ENCODE measurements at places on chromosomes 7 and 10. TPM values are rescaled to one million over a fixed set of nuclear protein-coding genes. Genes with fewer than 3 reads are reported as not detected.

The ADARB2 gene
- 0.41 TPM for polyA plus RNA-seq

DNA sequence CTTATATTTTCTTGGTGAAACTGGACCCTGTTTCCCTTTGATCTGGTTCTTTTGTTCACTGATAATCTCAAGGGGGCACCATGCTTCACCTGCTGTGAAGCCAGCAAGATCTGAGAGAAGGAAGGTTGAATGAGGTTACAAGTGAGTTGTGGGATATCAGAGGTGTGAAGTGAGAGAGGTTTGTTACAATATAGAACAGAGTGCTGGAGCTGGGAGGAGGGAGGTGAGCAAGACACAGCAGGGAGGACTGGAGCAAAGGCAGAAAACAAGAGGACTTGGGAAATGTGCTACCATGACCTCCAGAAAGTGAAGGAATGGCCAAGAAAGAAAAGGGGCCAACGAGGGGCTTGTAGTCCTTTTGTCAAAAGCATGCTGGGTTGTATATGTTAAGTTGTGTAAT is 156.6 kb downstream of the LRMDA start:
- no peak for DNase-seq

DNA sequence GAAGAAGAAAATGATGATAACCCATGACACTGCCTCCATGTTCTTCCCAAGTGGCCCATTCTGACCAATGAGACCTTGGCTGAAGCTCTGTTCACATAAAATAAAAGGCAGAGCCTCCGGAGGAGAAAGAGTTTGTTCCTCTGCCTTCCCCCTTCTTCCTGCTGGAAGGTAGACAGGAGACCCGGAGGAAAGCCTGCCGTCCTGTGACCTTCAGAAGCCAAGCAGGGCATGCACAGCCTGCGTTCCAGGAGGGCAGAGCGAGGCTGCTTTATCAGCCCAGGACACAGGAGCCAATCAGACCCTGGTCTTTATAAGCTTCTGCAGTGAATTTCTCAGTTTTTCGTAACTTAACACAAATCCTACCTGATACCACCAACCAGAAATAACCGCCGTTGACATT is 8.6 kb upstream of the GRID1 start:
- DNase-seq, result no peak

DNA sequence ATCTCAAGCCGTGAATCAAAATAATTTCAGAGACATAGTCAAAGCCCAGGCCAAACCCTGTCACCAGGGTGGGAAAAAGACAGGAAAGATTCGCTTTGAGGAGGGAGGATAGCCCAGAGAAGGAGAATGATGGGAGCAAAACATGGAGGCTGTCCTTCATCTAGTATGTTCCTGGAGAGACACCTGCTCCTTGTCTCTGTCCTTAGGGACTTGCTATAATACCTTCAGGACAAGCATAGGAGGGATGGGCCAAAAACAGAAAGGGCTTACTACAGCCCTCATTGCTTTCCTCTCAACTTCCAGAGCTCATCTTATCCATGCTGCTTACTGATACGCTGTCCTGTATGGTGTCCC is 593.7 kb downstream of the LRMDA start:
- no peak for DNase-seq

- no peak for DNase-seq
These were observed 69.5 kb upstream of the ZNF438 start for GRCh38 chr10:31101123-31101522.

GRCh38 chr10:104577861-104578521 is 63.1 kb upstream of the SORCS3 start:
- DNase-seq, result no peak

DNA sequence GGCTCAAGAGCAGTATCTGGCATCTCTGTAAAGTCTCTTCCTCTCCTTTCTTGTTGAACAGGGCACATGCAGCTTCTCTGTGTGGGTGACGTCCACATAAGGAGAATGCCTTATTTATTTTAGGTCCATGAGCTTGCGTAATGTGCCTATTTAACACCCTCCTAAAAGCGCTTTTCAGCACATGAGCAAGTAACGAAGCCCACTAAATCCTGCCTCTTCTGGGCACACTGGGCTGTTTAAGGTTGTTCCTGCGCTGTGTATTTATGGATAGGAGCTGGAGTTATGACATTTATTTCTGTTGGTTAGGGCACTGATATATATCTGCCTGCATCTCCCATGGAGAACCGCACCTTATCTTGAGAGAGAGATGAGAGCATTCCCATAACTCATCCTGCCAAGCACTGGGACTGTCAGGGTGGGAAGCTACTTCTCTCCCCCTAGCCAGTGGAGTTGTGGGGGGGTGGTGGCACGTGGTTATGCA is 76.1 kb downstream of the LRRC4 start:
- DNase-seq, result no peak
